ENCODE measurements at places on chromosomes 13 and 19.
A peak's percentile ranks its signal among the peaks of the same experiment; 100 is the strongest.

DNA sequence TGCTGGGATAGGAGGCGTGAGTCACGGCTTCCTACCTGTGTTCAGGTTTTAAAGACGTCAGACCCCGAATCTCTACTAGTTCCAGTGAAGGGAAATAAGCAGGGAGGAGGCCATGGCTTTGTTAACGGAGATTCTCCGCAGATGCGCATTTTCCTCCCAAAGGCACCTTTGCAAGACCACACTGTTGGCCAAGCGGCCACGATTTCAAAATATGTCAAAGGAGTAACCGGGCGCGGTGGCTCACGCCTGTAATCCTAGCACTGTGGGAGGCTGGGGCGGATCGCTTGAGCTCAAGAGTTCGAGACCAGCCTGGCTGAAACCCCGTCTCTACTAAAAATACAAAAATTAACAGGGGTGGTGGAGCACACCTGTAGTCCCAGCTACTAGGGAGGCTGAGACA, 21.9 kb downstream of the ZNF763 start:
- no peak for DNase-seq

GRCh38 chr13:79740991-79741390, 260.0 kb downstream of the NDFIP2 start:
- DNase-seq, result no peak

DNA sequence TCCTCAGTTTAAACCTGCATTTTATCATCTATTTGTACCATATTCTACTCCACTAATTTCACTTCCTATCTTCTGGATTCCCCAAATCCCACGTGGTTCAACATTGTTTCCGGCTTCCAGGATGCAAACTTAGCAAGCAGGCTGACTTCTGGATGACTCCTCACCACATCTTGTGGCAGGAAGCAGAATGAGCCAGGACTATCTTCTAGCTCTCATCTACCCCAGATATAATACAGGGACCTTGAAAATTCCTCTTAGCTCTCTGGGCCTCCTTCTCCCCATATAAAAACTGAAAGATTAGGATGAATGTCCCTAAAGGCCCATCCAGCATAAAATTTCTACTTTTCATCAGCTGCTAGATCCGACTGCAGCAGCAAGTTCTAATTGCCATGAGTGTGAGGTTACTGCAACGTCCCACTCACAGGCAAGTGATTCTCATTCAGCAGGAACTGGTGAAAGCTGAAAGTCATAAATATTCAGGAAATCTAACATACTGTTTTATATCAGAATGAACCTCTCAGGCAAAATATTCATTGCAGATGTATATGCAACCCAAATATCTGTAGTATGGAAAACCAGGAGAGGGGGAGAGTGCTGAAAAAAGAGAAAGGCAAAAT, 93.4 kb downstream of the KCTD12 start:
- DNase-seq, result peak; percentile 58

DNA sequence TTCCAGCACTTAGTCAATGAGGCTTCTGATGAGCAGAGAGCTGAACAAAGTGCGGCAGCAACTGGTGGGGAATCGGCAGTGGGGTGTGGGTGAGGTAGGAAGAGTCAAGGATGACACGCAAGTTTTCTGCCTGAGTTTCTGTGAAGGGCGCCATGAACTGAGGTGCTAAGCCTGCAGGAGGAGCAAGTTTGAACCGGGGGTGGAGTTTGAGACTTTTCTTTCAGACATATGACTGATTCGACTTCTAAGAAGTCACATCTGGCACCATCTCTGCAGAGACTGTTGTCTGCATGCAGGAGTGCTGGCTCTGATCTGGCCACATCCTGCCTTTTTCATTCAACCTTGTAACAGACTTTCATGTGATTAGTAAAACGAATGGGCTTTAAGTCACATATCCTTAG, 14.8 kb upstream of the GPI start:
- DNase-seq, result no peak

DNA sequence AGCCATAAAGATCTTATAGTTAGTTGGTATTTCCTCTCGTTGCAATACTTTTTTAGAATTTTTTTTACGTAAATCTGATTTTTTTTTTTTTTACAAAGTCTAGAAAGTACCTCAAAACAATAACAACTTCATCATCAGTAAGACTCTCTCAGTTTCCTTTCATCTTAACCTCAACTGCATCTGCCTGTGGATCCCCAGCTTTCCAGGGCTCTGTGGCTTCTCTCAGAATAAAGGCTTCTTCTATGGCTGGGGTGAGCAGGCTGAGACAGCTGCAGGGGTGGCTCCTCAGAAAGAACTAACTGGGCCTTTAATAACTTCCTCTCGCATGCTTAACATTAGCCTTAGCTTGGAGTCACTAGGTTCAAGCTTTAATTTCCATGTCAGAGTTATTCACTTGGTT, 4.2 kb downstream of the ZNF506 start:
- no peak for DNase-seq

Data from Daoy (cell line).